ENCODE measurements at places on chromosomes 5 and 9.

DNA sequence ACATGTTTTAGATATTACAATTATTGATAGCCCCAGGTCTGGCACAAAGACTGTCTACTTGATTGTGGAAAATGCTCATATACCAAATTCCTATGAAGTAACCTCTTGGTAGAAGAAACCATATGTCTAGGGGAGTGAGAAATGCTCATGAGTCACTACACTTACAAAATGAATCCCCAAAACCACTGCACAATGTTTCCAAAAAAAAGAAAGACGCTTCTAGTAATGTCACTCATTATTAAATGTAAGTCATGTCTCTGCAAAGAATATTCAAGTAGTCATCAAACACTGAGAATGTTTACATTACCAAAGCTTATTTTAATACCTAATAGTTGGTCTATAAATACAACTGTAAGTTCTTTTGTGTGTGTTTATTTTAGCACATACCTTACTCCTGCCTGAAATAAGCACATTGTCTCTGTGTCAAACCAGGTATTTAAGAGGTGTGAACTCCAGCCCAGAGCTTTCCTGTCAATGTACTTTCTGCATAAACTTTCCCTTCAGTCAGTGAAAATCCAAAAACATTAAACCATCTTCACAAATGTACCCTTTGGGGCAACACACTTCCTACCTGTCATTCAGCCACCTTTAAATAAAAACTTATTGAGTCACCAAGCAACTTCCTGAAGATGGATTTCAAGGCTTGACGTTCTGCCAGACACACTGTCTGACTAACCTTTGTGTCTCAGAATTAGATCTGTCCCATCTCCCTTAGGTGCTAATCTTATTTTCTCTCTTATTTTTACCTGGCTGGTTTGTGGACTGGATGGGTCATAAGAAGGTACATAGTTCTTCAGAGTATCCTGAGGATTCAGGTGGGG, 194.0 kb downstream of the NFIB start:
- DNase-seq = peak; percentile 62

DNA sequence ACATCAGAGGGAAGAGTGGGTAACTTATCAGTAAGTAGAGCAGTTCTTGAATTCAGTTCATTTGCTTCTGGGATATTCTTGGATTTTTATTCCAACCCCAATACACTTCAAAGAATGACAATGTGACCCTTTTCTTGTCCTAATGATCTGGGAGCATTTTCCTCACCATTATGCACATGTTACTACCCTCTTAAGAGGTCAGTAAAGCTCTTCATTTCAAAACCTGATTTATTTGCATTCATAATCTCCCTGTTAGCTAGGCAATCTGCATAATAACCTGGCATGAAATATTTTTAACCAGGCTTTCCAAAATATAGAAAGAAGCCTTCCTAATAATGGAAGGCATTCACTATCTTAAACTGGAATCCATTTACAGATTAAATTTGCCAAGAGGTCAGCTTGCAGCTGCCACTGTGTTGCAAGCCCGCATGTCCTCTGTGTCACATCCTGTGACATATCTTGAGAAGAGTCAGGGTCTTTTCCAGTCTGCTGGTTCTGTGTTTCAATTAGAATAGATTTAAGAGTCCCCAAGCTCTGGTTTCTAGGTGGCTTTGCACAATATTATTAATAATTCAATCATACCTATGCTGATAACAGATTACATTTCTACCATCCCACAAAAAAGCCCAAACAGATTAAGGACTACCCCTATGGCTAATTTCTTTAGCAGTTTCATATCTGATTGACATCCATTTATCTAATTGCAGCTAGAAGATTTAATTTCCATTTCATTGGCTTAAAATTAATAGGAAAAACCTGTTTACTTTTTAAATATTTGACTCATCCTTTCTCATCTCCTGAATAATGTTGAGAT, 30.9 kb upstream of the PPP2R2B start:
- DNase-seq = no peak

- no peak for DNase-seq
Observed at GRCh38 chr5:10630126-10630525, 66.3 kb downstream of the ANKRD33B start.

DNA sequence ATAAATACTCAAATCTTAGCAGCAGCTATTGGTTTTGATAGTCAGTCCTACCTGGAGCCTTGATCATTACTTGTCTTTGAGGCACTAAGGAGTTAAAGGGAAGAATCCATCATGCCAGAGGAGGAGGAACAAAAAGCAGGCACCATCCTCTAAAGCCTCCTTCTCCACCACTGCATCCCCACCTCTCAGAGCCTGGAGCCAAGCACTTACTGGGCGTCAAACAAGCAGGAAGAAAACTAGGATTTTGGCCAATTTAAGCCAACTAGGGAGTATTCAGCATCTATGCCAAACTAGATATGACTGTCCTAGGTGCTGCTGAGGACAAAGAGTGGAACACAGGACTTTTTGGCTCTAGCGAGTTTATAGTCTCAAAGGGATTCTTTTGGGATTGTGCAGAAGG, 152.5 kb downstream of the PPP2R2B start:
- no peak for DNase-seq

DNA sequence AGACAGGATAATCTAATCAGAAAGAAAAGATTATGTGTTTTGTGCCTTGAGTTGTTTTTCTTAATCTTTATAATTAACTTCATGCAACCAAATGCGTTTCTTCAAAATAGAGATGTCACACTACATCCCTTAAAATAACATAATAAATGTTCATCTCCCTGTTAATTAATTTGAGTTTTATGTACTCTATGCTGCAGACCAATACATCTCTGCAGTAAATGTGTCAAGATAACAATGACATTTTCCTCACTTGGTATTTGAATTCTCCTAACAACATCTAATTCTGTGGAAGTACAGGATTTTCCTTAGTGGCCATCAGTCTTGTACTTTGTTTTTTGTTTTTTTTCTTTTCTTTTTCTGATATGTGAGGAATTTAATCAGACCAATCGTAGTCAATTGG, 279.2 kb upstream of the TYRP1 start:
- DNase-seq = no peak

DNA sequence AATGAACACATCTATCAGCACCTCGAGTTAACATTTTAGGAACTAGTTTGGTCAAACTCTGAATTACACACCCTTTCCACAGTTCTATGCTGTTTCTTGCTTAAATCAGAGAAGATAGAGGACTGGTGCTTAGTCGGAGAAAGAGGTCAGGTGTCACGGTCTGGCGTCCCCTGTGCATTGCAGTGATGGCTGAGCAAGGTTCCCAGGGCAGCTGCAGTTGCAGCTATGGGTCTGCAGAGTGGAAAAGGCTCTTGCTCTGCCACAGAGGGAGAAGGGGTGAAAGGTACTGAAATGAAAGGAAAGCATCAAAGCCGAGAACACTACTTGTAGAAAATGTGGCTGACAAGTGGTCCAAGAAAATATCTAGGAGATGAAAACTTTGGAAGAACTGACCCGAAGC, 25.2 kb upstream of the SH3RF2 start:
- no peak for DNase-seq

- no peak for DNase-seq
Observed at GRCh38 chr5:60036192-60036938, 142.8 kb upstream of the PDE4D start.

DNA sequence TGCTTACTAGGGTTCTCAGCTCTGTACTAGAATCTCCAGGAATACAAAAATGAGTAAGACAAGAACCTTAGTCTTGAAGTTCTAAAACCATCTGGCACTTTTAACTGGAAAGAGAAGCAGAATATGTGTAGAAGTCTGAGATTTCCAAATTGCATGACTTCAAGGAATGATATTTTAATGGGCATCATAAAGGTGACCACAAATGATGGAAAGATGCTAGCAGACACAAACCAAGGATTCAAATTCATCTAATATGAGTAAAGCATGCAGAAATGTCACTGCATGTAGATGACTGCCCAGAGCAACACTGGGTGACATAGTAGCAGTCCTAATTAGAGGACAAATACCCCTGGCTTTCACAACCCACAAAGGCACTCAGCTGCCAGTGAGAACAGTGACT, 117.2 kb downstream of the RPS23 start:
- no peak for DNase-seq

DNA sequence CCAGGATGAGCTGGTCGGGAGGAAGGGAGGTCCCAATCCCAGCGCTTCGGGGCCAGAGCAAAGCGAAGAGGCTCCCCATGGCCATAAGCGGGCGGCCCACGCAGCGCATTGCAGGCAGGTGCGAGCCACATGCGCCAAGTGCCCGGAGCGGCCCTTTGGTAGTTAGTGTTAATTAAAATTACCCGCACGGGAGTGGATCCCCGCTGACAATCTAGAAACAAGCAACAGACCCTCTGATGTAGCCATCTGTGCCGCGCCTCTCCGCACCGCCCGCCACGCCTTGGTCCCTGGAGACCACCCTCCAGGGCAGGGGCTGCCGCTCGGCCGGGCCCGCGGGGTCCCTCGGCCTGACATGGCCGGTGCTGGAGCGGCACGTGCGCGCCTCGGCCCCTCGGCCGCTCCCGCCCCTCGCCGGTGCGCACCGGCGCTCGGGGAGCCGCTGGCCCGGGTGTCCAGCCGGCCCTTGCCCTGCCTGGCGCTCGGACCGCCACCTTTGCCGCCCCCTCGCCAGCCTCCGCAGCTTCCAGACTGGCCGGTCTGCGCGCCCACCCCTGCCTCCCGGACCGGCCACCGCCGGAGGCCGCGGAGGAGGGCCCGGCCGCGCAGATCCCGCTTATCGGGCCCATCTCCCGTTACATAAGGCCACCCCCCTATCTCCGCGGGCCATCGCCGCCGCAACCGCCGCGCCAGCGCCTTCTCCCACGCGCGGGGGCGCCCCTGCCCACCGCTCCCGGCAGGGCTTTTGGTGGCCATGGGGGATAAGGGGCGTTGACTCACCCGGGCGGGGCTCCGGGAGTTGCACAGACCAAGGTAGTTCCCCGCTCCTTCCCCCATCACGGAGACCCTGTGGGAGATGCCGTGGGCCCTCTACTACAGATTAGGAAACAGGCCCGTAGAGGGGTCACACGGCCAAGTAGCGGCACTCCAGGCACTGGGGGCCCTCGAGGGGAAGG, 1.9 kb upstream of the IL13 start:
- no peak for DNase-seq

DNA sequence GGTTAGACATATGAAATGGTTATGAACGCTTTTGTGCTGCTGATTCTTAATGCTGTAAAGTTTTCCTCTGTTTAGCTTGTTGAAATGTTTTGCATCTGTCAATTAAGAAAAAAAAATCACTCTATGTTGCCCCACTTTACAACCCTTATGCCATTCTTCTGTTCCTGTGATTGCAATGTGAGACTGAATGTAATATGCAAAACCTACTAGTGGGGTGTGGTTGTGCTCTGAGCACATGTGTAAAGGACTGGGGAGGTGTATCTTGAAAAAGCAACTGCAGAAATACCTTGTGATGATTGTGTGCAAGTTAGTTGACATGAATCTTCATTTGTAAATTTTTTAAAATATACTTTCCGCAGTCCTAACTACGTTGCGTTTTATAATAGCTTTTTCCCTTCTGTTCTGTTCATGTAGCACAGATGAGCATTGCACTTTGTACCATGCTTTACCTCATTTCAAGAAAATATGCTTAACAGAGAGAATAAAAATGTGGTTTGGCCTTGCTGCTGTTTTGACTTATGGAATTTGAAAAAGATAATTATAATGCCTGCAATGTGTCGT, 357.0 kb upstream of the PIK3R1 start:
- DNase-seq = no peak

GRCh38 chr5:16489322-16489791, 23.8 kb upstream of the ZNF622 start:
- DNase-seq = peak; percentile 62

DNA sequence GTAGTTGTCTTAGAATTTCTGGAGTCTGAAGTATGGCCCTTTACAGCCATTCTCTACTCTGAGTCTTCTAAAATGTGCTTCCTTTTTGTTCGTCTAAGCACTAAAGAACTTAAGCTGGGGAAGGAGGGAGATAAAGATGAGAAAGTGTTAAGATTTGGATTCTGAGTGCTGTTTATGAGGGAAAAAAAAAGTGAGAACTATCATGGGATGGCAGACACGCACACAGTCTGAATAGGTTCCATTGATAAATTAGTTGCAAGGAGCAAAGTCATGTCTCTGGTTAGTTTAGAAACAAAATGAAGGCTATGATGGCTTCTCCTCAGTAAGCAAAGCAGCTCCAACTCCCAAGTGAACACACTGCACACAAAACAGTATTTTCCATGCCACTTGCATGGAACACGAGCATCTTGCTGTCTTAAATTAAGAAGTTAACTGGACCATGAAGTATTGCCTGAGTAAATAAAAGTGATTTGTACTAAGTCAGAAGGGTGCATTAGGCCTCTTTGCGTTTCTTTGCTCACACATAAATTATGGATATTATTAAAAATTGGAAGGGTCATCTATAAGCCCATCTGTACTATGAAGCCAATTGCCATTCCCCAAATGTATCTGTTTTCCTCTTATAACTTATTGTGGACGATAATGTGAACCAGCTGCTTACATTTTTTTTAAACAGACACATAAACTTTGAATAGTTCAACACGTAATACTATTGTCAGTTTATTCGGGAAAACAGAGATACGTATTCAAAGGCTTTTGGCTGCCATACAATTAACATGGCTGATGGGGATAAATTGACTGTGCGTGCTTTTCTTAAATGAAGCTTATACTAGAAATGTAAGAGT, 199.3 kb downstream of the SGCD start:
- peak; percentile 7 for DNase-seq

DNA sequence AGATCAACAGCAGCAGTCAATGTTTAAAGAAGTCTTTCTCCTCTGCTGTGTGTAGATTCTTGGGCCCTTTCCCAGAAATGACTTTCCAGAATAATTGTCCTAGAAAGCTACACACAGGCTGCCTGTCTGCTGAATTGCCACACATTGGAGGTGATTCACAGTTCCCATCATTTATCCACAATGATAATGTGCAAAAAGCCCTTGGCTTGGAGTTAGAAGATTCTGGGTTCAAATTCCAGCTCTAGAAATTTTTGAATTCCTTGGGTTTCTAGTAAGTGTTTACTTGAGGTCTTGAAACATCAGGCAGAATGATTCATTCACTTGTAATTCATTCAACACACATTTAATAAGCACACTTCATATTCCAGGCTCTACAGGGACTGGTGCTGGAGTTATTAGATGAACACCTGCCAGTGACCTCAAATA, 28.6 kb upstream of the EPB41L4B start:
- peak; percentile 91 for DNase-seq

DNA sequence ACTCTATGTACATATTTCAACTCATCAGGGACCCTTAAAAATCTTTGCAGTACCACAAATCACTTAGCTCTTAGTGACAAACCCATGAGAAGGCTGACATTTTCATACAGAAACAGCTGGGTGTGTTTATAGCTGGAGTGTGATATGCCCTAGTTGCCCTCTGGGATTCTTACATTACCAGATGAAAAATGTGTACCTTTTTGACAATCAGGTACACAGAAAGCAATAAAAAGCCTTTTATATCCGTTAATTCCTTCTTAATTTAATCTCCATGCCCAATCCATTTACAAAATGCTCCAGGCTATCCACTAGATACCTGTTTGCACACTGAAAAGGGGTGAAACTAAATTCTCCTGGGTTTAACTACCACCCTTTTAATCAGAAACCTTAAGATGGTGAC, 222.9 kb downstream of the KIAA0825 start:
- no peak for DNase-seq

DNA sequence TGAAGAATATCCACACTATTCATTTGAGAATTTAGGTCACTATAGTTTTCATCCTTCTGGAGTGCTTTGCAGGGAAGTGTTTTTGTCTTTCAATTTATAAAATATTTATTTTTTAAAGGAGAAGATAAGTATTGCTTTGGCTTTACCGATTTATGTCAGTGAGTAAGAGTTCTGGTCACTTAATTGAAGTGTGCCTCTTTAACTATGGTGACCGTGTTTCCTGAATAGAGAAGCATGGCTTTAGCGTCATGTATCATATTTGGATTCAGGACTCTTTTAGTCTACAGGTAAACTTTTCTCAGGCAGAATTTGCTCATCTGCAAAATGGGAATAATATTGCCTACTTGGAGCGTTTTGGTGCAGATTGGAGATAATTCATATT, 902 bp downstream of the BDP1 start:
- DNase-seq = no peak
